ENCODE measurements at places on chromosomes 6 and 20. TPM values are rescaled to one million over a fixed set of nuclear protein-coding genes. Genes with fewer than 3 reads are reported as not detected.

GRCh38 chr20:41956338-41957074 lies 338.3 kb upstream of the CHD6 start:
- no peak for DNase-seq

DNA sequence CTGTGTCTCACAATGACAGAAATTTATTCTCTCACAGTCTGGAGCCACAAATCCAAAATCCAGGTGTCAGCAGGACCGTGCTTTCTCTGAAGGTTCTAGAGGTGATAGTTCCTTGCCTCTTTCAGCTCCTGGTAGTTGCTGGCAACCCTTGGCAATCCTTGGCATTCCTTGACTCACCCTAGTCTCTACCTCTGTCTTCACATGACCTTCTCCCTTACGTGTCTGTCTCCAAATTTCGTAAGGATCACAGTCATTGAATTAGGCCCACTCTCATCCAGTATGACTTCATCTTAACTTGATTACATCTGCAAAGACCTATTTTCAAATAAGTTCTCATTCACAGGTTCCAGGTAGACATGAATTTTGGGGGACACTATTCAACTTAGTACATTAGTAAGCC lies 143.1 kb downstream of the CEP57L1 start:
- no peak for DNase-seq

DNA sequence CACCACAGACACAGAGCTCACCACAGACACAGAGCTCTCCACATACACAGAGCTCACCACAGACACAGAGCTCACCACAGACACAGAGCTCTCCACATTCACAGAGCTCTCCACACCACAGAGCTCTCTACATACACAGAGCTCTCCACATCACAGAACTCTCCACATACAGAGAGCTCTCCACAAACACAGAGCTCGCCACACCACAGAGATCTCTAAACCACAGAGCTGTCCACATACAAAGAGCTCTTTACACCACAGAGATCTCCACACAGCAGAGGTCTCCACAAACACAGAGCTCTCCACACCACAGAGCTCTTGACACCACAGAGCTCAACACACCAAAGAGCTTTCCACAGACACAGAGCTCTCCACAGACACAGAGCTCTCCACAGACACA lies 55.8 kb downstream of the ERMARD start:
- peak; percentile 11 for DNase-seq

DDRGK1 gene
- total RNA-seq = 84.2 TPM

TXLNB gene
- 0.08 TPM for total RNA-seq

- no peak for DNase-seq
These were observed 111.5 kb downstream of the SOBP start for GRCh38 chr6:107601406-107601805.

DNA sequence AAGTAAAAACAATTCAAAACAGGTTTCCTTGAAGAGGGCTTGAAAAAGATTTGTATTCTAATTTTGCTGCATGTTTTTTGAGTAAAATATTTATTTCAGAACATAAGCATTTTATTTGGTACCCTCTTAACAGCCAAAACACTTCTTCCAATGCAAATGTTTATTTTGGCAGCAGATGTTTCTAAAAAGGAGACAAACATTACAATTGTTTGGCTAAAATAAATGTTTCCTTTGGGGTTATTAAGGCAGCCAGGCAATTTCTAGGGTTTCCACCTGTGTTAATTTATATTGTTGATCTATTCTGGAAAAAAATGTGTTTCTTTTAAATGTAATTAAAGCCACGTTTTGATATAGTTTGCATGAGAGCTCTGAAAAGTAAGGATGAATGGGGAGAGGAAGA lies 56.6 kb downstream of the ARID1B start:
- DNase-seq = no peak

BPIFB2 gene
- not detected for total RNA-seq

DST gene
- 243 TPM for total RNA-seq

- no peak for DNase-seq
These were observed 43.7 kb downstream of the CDC5L start for GRCh38 chr6:44431118-44431725.

DNA sequence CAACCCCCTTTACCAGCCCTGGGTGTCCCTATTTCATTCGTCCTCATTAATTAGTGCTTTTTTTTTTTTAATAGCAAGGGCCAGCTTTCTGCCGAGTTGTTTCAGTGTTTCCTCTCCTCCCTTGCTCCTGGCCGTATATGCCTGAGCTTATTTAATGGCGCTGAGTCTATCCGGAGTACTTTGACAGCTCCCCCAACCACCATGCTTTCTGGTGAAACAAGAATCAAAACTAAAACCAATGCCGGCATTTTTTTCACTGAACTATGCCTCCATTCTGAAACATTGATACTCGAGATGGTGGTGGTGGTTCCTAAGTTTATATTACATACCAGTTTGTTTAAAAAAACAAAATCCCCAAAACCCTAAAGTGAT lies 1.2 kb downstream of the DCBLD1 start:
- DNase-seq = no peak

DNA sequence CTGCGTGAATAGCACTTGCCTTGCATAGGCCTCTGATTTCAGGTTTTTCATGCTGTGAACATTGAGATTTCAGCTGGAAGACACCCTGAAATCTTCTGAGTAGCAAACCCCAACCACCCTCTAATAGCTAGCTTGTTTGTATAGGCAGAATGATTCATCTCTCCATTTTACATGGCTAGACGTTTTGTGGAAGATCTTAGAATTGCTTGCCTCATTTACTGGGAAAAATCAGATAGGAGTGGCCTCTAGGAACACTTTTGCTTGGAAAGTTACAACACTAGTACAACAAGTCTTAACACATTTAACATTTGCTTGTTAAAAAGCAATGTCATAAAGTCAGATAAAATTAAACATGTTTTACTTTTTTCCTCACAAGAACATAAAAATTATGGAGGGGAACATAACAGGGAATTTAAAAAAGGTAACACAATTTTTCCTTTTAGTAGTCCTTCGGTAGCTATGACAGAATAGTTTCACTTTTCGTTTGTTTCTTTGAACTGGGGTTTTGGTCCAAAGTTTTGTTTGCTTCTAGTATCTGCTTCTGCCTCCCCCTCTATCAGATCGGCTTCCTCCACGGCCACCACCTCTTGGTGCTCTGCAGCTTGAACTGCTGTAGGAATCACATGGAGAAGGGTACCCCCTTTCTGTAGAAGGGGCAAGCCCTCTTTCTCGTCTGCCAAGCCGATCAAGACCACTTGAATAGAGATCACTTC lies 102.2 kb upstream of the PTCHD4 start:
- DNase-seq = no peak

- no peak for DNase-seq
These were observed 53.6 kb downstream of the CDC40 start for GRCh38 chr6:110233770-110234374.

- no peak for DNase-seq
These were observed 2.2 kb downstream of the TAF4 start for GRCh38 chr20:62063315-62063980.

VWA7 gene
- 0.94 TPM for total RNA-seq

- DNase-seq = no peak
These were observed 373.5 kb downstream of the TBC1D32 start for GRCh38 chr6:120960761-120961160.

FRMD1 gene
- 0.34 TPM for total RNA-seq

TSPO2 gene
- not detected for total RNA-seq

- no peak for DNase-seq
These were observed 135.3 kb downstream of the ZFAND3 start for GRCh38 chr6:37954791-37955190.

DNA sequence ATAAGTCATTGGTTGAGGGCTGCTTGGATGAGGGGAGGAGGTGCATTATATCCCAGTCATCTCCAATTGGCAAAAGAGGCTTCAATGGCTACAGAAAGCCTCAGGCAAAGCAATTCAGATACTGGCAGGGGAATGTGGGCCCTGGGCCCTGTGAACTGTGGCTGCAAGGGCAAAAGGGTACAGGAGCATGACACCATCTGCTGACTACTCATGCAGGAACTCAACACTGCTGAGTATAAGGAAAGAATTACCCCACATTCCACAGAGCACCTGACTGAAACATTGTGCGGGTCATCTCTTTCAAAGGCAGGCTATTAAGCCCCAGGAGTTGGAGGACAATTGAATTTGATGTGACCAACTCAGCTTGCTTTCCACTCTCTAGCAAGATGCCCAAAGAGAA lies 92.1 kb upstream of the SPTLC3 start:
- no peak for DNase-seq

GRCh38 chr6:116152620-116153019 lies 26.7 kb upstream of the COL10A1 start:
- DNase-seq = no peak

MEI4 gene
- not detected for total RNA-seq

GPR63 gene
- total RNA-seq = 0.48 TPM

HLA-DQA2 gene
- total RNA-seq = not detected

GRCh38 chr20:62065674-62066338 lies at the start of gene TAF4:
TAF4 (minus strand) TSS chr20:62065881; CDS start chr20:62065810, 71 bp downstream.
- DNase-seq = peak; percentile 93

GRCh38 chr6:87251225-87251624 lies 71.2 kb upstream of the SMIM8 start:
- no peak for DNase-seq

DNA sequence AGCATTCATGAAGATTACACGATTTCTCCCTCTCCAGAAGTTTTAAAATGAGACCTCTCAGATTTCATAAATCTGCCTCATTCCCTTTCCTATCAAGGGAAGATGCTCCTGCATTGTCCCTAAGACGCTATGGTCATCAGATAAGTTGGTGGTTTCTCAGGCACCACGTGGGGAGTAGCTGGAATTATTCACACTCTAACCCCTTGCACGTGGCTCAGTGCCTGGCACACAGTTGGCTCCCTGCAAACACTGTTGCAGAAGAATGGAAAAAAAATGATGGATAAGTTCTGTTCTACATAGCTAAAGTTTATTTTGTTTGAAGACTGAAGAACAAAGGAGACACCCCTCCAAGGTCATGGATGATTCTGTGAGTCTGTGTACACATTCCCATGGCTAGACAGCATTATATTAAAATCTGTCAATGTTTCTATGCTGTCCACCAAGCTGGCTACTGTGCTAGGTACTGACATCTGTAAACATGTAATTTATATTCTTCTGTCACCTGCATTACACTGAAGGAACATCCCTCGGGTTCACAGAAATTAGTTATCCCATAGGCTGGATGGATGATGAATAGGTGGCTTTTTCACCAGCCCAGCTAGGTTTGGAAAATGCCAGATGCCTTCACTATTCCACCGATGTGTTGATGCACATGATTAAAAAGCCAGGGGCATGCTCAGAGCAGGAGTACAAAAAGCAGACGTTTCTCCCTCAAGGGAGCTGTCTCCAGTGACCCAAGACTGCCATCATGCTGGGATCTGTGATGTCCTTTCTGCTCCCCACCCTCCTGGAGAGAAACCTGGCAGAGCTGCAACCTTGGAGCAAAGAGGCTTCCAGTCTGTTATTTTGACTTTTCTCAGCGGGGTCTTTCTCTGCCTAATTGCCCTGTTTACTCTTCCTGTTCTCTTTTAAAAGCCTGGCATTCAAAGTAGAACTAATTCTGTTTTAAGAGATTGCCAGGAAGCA lies 610.5 kb downstream of the UTRN start:
- no peak for DNase-seq

OARD1 gene
- 14.7 TPM for total RNA-seq

- no peak for DNase-seq
These were observed 4.2 kb downstream of the CLIC5 start for GRCh38 chr6:46011188-46012085.

- DNase-seq = no peak
These were observed 369.7 kb downstream of the CD109 start for GRCh38 chr6:74065705-74066104.

DNA sequence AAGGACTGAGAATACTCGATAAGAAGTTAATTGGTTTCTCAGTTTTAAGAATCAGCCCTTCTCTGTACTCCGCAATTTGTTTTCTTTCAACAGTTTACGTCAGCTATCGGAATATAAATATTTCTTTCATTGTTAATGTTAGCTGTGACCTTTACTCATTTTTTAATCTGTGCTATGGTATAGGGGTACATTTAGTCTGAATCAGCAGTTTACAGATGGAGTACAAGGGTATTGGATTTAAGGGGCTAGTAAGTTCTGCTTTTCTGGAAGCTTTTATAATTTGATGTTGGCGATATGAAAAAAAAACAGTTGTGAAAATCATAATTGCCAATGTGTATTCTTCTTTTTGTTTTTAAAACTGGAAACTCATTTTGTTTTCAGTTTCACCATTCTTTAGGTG lies 23.0 kb downstream of the FAM135A start:
- DNase-seq = no peak

DNA sequence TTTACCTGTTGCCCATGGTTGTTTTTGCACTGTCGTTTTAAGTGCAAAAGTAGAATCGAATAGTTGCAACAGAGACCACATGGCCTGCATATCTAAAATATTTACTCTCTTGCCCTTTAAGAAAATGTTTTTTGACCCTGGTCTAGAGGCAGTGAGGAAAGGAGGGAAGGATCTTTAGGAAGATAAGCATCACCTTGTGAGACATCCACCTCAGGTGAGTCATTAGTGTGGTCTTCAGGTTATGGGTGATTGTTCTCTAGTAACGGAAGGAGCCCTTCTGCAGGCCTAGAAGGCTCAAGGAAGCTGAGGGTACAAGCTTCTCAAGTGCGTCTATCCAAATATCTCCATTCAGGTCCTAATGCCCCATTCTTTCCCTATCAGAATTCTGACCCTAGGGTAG lies 6.6 kb upstream of the RAB44 start:
- no peak for DNase-seq

DNA sequence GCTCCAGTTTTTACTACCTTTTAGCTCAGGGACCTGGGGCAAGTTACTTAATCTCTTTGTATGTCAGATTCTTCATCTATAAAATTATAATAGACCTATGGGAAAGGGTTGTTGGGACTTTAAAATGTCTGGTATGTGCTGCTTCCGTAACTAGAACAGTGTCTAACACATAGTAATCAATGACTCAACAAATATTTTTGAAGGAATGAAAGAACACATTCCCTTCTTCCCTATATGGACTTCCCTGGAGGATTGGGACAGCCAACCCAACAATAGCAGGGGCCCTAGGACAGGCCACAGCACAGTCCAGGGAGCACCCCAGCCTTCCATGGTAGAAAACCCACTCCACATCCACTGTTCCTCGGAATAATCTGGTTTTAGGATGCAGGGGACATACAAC lies 50.7 kb upstream of the TPD52L1 start:
- DNase-seq = no peak

DNA sequence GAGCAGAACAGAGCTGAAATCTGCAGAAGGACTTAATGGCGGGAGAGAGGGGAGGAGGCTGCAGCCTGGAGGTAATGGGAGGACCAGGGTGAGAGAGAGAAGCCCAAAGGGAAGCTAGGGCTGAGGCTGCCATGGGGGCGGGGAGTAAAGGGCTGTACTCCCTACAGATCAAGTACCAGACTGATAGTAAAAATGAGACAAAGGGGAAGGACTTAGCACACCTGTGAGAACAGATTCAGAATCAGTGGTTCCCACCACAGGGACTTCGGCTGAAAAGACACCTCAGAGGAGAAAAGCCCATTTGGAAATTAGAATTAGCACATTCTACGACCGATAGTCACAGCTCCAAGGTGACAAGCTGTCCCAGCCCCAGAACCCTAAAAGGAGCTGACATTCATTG lies 6.4 kb upstream of the TBXT start:
- no peak for DNase-seq

GNAS-AS1 gene
- 1.5 TPM for total RNA-seq
